ENCODE measurements at places on chromosomes 2 and 18. TPM values are rescaled to one million over a fixed set of nuclear protein-coding genes. Genes with fewer than 3 reads are reported as not detected.

The PDE11A gene
- 0.24 TPM for polyA plus RNA-seq

The ADCYAP1 gene
- not detected for polyA plus RNA-seq

The MC4R gene
- polyA plus RNA-seq, result 0.06 TPM

The CHRND gene
- polyA plus RNA-seq, result not detected

The TXNDC2 gene
- polyA plus RNA-seq, result 0.06 TPM

The RGPD4 gene
- not detected for polyA plus RNA-seq

The DYSF gene
- 0.07 TPM for polyA plus RNA-seq

The MC2R gene
- not detected for polyA plus RNA-seq

The ALPP gene
- polyA plus RNA-seq, result not detected

The C2orf72 gene
- polyA plus RNA-seq, result 0.02 TPM

The KLHL30 gene
- polyA plus RNA-seq, result not detected

The SLC4A5 gene
- polyA plus RNA-seq, result 0.25 TPM

The BCL2 gene
- 0.27 TPM for polyA plus RNA-seq

Measured in AG04450 (cell line).